ENCODE measurements at places on chromosomes 4 and X.

DNA sequence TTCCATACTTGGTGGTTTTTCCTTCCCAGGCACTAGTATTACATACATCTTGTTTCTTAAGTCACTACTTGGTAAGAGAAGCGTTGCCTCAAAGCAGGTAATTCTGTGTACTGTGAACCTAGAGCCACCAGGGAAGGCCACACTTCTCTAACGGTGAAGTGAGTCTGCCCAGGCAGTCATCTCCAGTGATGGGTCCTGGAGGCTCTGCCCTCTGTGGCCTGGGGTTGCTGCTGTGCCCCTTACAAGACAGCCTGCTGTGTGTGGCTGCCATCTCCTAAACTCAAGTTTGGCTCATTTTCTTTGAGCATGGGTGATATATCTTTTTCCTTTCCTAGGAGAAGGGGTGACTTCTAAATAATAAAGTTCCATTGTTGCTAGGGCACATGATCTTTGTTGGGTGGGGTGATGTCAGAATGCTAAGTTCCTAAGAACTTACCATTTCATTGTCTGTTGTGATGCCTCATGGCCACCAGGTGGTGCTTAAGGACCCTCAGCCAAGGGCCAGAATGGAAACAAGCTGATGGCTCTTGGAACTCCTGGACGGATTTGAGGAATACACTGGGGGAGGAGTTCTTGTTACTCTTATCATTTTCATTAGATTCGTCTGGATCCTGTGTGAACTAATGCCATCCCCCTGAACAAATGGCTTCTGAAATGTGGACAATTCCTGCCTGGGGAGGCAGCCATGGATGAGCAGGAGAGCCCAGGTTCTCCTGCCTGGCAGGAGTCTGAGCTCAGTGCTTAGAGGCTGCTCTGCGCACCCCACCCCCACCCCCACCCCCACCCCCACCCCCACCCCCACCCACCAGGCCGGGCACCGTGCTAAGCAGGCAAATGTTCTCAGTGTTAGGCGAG, 41.1 kb upstream of the WDR1 start:
- peak; percentile 86 for DNase-seq

- no peak for DNase-seq
These were observed 310.3 kb downstream of the EVC2 start for GRCh38 chr4:5398056-5398455.

GRCh38 chr4:115671581-115671980, 558.2 kb upstream of the NDST4 start:
- no peak for DNase-seq

- no peak for DNase-seq
These were observed 430.9 kb downstream of the MAPK10 start for GRCh38 chr4:85928775-85929591.

GRCh38 chr4:47239649-47240048, 208.3 kb downstream of the GABRB1 start:
- DNase-seq: no peak

DNA sequence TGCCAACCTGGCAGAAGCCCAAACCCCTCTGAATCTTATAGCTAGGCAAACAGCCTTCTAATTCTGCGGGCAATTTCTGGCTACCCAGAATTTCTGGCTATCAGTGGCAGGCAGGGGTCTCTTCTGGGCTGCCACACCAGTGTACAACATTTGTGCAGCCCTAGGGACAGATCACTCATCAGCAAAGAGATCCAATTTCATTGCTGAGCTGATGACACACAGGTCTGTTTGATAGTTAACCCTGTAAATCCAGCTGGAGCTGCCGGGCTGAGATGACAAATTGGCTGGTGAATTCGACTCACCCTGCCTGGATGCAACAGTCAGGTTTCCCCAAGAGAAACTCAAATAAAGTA, 2.4 kb downstream of the MID1 start:
- DNase-seq: no peak

DNA sequence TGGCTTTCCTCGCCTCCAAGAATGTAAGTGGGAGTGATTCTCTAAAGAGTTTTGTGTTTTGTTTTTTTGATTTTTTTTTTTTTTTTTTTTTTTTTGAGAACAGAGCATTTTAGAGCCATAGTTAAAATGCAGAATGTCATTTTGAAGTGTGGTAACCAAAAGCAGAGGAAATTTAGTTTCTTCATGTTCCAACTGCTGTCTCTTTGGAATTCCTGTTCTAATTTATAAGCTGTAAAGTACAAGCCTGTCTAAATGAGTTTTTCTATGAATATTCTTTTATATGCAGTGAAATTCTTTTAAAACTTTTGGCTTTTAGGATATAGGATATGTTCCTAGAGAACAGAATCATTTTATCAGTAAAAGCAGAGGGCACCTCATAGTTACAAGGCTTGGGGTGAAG, 74.2 kb downstream of the KIT start:
- no peak for DNase-seq

- peak; percentile 55 for DNase-seq
These were observed 56.7 kb upstream of the ADGRL3 start for GRCh38 chr4:61143461-61143860.

GRCh38 chr4:47551682-47552081, 66.6 kb downstream of the ATP10D start:
- DNase-seq: no peak

- no peak for DNase-seq
These were observed 227.4 kb upstream of the CXorf51B start for GRCh38 chrX:146581981-146582712.

DNA sequence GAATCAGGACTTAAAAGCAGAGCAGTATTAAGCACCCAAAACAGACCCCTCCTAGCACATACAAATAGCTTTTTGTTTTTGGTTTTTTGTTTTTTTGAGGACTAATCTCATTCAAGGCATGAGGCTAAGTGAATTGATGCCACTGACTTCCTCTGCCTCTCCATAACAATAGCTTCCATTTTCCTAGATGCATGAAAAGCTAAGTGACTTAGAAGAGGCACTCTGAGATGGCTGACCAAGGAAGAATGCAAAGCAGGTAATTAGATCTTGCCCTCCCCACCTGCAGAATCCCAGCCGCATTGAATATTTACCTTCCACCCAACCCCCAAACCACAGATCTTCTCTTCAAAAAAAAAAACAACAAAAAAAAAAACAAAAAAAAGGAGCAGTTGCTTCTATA, 7.4 kb upstream of the KDR start:
- DNase-seq: no peak

- DNase-seq: peak; percentile 35
These were observed 48.1 kb downstream of the DCLK2 start for GRCh38 chr4:150126201-150126863.

DNA sequence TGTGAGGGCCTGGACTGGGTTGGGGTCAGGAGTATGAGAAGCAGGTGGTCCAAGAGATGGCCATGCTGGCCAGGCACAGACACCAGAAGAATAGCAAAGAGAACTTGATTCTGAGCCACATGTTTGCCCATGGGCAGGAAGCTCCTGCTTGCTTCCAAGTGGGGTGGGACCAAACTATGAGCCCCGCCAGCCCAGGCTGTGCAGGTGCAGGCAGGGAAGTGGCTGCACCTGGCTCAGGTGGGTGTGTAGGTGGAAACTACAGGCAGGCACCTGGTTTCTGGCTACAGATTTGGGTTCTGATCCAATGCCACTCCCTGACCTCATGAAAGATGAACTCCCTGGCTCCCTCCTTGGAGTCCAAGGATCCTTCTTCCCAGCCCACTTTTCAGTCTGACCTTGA, 207.9 kb upstream of the KLF3 start:
- DNase-seq: no peak

DNA sequence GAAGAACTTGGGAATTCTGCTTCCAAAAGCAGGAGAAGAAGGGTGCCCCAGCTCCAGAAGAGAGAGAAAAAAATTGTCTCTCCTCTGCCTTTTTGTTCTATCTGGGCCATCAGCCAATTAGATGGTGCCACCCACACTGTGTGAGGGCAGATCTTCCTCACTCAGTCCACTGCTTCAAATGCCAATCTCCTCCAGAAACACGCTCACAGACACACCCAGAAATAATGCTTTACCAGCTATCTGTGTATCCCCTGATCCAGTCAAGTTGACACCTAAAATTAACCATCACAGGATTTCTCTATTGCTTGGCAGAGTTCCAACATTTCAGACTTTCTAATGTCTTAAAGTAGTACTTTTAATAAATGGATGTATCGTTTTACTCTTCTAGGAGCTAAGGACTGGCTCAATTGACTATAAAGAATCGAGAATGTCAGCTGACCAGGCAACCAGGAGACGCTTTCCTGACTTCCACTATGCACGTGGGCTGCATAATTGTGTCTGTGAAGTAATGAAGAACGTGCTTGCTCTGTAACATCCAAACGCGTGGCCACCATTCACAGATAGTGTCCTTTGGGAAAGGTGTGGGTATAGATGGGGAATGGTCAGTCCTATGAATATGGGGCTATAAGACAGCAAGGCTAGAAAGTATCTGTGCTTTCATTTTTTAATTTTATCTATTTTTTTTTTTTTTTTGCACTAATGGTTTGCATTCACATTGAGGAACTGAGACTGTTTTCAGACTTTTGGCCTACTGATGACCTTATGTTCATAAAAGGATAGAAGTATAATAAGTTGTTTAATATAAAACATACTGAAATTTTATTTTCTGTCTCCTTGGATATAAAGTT, 9.9 kb upstream of the SMIM20 start:
- DNase-seq: peak; percentile 56

- DNase-seq: no peak
These were observed 78.3 kb upstream of the C1QTNF7 start for GRCh38 chr4:15349531-15349935.

DNA sequence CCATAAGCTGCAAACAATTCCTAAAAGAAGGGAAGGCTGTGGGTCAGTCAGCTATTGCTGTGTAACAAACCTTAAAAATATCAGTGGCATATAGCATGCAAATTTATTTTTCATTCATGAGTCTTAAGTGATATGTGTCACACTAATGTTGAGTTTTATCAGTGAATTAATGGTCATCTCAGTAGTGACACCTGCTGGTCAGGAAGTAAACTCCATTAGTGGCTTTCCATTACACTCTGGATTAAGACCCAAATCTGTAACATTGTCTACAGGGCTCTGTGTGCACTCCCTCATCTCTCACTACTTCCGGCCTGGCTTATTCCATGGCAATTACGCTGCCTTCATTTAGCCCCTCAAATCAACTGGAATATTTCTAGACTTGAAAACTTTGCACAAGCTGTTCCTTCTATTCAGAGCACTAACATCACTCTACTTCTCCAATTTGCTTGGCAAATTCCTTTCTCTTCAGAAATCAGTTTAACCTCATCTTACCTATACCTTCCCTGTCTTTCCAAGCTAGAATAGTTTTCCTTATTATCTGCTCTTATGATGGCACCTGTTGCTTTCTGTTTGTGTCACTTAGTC, 217.3 kb upstream of the TAPT1 start:
- DNase-seq: peak; percentile 78

- peak; percentile 75 for DNase-seq
These were observed 25.2 kb upstream of the FGFR3 start for GRCh38 chr4:1767770-1768366.

GRCh38 chrX:68304602-68305001, 128.7 kb downstream of the OPHN1 start:
- no peak for DNase-seq

DNA sequence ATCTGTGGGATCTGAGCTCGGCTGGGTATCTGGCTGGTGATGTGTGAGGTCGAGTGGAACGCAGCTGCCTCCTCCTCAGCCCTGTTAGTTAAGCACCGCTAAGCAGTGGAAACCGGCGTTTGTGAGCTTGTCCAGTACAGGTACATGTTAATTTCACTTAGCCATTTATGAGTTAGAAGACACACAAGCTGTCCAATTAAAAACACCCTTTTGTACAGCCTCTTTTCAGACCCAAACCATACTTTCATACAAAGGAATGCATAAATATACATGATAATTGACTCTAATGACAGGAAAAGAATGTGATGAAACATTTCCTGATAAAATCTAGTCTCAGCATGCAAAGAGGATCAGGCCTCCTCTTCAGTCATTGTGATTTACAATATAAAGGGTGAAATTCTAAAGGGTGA, 163.6 kb upstream of the FAT1 start:
- no peak for DNase-seq

- DNase-seq: no peak
These were observed 146.7 kb upstream of the PITX2 start for GRCh38 chr4:110769578-110769977.

GRCh38 chrX:46770817-46771163, 11.9 kb upstream of the SLC9A7 start:
- no peak for DNase-seq

- DNase-seq: no peak
These were observed 381.5 kb upstream of the PRKX start for GRCh38 chrX:4094926-4095325.

GRCh38 chrX:75989806-75990590, 182.9 kb upstream of the PBDC1 start:
- DNase-seq: no peak

DNA sequence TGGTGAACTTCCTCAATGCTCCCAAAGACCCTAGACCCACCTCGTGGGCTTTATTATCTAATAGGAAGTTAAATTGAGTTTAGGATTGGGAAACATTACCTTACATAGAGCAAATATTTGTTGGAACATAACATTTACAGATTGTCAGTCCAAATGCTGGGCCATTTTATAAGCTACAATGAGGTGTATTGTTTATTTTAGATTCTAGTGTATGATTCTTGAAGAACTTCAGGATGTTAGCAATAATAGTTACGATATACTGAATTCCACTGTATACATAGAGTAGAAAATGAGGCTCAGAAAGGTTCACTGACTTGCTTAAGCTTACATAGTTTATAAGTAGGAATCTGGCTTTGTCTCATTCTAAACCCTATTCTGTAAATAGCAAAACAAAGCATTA, 37.4 kb downstream of the PAQR3 start:
- no peak for DNase-seq
